EH (cell line): ENCODE measurements at places on chromosomes 6 and 20.

- no peak for DNase-seq
Measured at GRCh38 chr6:143543435-143543834, 31.9 kb upstream of the FUCA2 start.

- DNase-seq: peak; percentile 30
Measured at GRCh38 chr20:50107086-50107660, 5.8 kb downstream of the UBE2V1 start.

DNA sequence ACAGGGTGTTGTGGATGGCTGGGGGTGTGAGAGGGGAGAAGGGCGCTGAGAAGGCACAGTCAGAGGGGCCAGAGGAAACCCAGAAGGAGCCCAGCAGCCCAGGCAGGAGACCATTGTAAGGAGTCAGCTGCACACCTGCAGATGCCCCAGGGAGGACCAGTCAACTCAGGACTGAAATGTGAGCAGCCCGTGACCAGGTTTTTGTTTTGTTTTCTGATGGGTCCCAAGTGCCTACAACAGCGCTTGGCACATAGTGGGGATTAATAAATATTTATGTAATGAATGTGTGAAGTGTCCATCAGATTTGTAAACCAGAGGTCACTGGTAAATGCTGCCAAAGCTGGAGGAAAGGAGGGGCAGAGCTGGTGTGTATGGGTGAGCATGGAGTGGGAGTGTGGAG lies 30.2 kb downstream of the TRAM2 start:
- no peak for DNase-seq

GRCh38 chr20:44091026-44091425 lies 96.0 kb downstream of the JPH2 start:
- no peak for DNase-seq

DNA sequence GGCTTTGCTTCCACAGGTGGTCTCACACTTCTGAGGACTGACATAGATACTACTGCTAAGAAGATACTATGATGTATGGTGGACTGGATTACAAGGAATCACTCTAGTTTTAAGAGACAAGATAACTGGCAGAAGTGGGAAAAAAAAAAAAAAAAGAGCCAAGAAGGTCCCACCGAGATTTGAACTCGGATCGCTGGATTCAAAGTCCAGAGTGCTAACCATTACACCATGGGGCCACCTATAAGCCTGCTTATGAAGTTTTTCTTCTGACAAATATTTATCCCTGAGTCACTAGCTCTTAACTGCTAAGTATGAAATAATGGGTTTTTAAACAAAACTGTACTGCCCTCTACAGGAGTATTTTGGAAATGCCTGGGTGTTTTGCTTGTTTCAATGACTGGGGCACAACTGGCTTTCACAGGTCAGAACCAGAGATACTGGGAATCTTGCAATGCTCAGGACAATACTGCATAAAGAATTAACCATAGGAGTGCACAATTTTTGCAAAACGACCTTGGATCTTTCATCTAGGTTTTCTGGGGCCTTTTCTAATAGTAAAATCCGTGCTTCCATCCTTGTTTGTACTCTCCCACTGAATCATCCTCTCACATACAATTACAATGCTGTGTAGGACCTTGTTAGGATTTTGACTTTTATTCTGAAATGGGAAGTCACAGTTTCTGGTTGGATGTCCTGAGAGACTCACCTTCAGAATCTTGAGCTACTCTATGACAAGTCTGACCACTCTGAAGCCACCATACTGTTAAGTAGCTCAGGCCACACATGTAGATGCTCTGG lies 116.3 kb downstream of the OR2B2 start:
- DNase-seq: peak; percentile 92

DNA sequence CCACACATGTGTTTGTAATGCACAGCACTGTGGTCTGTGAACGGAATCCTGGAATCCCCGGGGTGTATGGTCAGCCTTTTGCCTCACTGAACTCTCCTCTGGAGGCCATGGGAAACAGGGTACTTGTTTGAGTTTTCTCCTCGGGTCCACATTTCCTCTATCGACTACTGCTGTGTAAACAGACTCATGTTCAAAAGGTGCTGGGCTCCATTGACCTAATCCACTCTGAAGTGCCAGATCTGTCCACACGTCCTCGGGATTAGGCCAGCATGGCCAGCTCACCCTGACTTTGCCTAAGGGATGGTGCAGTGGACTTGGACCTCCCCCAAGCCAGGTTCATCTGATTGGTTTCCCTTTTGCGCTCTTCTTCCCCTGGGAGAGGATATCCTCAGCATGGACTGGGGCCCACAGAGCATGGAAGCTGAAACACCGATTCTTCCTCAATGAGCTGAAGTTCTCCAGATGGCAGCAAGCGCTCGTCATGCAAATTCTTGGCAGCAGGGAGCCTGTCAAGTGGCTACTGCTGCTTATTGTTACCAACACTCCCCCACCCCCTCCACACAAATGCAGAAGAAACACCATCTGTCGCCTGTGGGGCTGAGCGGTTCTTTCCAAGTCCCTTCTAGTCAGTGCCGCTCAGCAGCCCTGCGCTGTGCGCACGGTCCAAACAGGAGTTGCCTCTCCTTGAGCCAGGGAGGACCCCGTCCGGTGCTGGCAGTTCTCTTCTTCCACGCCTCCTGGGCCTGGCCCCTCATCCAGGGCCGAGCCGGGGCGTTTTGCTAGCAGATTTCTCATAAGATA lies 292.6 kb upstream of the MARCKS start:
- peak; percentile 97 for DNase-seq

DNA sequence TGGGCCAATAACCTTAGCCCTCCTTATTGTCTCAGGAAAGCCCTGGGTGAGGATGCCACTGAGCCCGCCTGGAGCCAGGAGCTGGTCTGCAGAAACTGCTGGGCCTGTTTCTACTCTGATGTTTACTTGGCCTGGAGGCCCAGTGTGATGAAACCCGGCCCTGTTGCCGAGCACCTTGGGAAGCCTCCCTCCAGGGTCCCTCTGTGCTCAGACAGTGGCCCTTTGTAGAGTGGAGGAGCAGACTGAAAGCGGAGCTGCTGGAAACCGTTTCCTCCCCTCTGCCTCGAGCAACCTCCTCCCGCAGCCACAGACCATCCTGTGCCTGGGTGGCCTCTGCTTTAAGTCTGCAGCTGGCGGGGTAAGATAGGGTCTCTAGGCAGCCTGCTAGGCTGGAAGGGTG lies 84.1 kb upstream of the EPB41L1 start:
- DNase-seq: no peak

DNA sequence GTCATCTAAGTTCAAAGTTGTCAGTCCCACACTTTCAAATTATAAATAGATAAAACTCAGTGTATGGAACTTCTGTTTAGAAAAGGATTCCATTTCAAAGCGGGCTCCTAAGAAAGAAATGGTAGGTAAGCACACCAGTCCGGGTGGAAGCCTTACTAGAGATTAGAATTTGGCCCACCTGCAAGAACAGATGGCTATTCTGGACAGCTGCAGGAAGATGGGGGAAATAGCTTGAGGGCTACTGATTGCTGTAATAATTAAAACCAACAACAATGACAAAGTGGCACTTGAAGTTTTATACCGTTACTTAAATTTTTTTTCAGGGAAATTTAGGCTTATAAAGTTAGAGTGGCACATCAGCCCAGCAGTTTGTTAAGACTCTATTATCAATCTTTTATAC lies 83.3 kb downstream of the HIVEP2 start:
- no peak for DNase-seq

DNA sequence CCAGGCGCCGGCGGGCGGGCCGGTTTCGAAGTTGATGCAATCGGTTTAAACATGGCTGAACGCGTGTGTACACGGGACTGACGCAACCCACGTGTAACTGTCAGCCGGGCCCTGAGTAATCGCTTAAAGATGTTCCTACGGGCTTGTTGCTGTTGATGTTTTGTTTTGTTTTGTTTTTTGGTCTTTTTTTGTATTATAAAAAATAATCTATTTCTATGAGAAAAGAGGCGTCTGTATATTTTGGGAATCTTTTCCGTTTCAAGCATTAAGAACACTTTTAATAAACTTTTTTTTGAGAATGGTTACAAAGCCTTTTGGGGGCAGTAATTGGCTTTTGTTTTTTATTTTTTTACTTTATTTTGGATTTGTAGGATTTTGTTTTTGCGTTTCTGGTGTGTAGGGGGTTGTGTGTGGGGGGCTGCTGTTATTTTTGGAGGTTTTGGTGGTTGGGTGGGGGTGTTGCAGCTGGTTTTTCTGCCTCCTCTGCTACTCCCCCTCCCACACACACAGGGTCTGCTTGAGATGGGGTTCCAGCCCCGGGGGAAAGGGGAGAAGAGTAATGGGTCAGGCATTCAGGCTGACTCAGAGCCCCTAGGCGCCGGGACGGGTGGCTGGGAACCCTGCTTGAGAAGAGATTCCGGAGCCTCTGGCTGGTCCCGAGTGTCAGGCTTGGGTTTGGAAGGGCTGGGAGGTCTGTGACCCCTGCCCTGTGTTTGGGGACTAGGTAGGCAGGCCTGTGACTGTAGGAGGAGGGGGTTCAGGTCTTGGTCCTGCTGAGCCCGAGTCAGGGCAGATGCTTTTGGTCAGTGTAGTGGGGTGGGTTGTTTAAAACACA lies 2.0 kb downstream of the CEBPB start:
- peak; percentile 93 for DNase-seq

DNA sequence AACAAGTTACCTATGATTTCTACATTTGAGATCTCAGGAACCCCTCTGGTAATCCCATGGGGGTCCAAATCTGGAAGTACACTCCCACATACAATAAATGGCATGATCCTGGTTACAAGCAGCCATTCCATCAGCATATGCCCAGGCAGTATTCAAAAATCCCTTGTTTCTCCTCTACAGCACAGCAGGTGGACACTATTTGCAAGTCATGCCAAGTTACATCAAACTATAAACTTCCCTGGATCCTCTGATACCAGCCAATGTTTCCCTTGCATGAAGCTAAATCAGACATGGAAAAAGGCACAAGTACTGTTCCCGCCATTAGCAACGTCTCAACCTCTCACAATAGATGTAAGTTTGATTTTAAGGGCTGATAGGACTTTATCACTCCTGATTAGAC lies 134.5 kb upstream of the PRSS16 start:
- DNase-seq: no peak

DNA sequence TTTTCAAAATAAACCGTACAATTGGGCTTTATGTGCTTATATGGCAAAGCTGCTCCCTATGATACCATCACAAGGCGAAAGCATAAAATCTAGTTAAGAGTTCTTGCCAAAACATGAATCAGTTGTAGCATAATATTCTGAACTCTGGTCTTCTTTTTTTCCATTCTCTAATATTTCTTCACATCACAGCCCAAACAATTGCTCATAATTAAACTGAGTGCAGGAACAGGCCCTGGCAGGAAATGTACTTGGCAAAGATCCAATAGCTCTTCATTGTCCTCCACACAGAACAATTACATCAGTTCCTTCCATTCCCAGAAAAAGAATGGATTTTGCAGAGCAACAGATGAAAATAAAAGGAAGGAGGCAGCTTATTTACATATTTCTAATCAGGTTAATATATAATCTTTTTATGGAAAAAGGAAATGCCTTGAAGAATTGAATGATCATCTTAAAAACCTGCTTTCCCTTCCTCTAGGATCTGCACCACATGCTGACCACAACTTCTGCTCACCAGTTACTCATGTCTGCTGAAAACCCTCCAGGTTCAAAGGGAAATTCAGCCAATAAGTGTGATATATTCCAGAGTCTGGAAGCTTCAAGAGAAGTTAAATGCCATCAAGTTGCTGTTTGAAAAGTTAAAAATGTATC lies 123.3 kb upstream of the COL21A1 start:
- peak; percentile 90 for DNase-seq

DNA sequence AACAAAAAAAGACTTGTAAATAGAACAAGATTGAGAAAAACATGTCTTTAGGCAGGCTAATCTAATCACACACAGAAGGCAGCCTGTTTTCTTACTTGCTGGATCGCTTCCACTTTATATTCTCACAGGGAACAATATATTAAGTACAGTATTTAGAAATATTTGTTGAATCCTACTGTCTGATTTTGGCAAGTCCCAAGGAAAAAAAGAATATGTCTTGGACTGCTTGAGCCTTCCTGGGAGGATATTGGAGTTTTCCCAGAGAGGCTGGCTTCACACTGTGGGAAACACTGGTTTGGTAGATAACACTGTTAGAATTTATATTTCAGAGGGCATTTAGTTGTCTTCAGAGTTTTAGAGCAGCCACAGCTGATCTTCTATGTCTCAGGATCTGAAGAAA lies 229.7 kb downstream of the PRL start:
- no peak for DNase-seq

GRCh38 chr6:23396949-23397348 lies 729.1 kb upstream of the NRSN1 start:
- no peak for DNase-seq

DNA sequence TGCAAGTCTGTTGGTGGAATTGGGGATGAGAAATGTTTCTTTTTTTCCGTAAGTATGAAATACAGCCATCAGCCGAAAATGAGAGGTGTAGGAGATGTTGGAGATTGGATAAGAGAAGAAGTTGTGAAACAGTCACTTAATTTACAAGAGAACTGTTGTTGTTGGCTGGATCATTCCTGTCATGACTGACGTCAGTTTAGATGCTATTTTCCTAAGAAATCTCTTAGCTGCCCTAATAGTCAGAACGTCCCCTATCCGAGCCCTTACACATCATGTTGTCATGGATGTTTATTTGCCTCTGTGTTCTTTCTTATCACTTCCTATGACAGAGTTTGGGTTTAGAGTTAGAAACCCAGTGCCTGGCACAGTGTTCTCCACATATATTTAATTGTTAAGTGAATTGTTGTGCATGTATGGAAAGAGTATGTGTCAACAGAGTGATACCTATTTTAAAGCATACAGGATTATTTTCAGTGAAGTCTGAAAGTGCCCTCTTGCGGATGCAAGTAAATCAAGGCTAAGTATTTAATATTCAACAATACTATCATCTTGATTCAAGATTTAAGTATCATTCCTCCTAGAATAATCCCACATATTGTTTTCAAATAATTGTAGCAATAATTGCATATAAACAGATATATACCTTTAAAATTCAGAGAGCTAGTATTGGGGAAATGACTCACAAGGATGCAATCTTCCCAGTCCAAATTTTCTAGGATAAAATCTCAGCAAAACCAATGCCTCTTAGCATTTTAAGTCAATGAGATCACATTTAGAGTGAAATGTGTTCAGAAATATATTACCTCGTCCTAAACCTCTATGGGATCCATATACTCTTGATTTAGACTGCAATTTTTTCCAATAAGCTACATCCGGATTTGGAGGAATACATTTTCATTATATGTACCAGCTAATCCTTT lies 309.9 kb upstream of the NOX3 start:
- peak; percentile 84 for DNase-seq

DNA sequence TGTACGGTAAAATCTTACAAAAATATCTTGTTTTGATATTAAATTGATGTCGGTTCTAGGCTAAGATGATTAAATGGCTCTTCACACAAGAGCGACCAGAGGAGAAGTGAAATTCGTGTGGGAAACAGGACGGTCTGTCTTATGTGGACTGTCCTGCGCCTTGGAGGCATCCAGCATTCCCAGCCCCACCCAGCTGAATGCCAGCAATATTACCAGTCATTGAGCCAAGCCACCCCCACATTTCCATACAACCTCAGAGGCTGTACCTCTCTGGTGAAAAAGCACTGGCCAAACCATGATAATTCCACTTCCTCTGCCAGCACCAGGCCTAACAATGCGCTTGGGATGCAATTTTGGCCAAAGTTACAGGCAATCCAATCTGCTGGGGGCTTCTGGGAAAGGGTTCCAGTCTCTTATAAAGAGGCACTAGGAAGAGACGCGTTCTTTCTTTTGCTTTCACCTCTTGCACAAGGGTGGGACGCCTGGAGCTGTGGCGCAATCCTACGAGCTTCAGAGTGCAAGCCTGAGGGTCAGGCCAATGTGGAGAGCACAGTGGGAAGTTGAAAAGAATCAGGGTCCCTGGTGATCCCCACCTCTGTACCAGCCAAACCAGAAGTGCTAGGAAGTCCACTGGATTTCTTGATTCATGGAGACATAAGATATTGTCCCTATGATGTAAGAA lies 213.1 kb downstream of the PREX1 start:
- DNase-seq: no peak

GRCh38 chr20:34632870-34633452 lies 43.9 kb downstream of the PIGU start:
- no peak for DNase-seq
